ENCODE measurements at places on chromosomes 2 and 18. TPM values are rescaled to one million over a fixed set of nuclear protein-coding genes. Genes with fewer than 3 reads are reported as not detected.

GRCh38 chr2:55565613-55566012 lies 46.1 kb downstream of the CFAP36 start:
- DNase-seq: no peak
- no peak overlapping the region for H3K27ac ChIP-seq
- no peak overlapping the region for H3K4me3 ChIP-seq
- peaks cover 64% of the 10 kb centered on the region for H3K36me3 ChIP-seq

DNA sequence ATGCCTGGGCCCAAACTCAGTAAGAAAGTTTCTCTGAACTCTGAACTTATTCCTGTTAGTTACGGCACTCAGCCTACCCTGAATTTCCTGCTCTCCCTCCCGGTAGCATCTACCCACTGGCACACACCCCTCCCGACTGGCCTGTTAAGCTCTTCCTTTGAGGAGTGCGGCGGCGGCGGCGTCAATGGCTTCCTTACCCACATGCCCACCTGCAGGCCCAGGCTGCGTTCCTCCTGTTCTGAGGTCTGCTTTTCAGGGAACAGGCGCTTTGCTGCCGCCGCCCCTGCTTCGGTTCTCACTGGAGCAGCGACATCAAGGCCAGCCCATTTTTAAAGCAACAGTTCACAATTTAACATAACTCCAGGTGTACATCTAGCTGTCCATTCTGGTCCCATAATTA lies 432.4 kb downstream of the DCDC2C start:
- DNase-seq: no peak
- no peak overlapping the region for H3K4me3 ChIP-seq
- H3K27me3 ChIP-seq: no peaks in the 10 kb centered on the region
- H3K27ac ChIP-seq: no peak overlapping the region
- H3K4me1 ChIP-seq: no peaks in the 10 kb centered on the region
- no peaks in the 10 kb centered on the region for H3K36me3 ChIP-seq

DNA sequence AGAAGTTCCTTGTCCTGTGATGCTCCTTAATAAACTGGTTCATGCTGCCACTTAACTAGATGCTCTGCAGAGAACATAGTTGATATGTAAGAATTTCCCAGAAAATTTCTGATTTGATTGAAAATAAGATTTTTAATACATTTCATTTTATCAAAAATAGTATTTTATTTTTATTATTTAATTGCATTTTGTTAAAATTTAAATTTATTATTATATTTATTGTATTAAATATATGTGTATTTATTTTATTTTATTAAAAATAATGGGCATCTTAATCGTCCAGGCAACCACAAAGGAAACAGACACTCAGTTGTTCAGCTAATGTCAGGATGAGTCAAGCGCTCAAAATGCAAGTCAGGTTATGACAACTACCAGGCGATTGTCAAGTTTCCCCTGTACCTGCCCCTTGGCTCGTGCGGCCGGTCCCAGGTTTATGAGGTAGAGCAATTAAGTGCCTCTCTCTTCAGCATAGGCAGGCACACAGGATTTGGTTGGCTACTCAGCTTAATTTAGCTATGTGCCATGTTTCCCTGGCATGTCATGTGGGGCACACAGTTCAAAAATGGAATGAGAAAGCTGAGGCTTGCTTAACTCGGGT lies 361.2 kb downstream of the RND3 start:
- no peak for DNase-seq
- H3K27ac ChIP-seq: no peak overlapping the region
- no peaks in the 10 kb centered on the region for H3K4me1 ChIP-seq
- no peaks in the 10 kb centered on the region for H3K27me3 ChIP-seq

GRCh38 chr2:64819361-64819760 lies 165.6 kb upstream of the SERTAD2 start:
- peaks cover 35% of the 10 kb centered on the region for H3K4me1 ChIP-seq
- H3K27me3 ChIP-seq: no peaks in the 10 kb centered on the region
- peaks cover 3% of the 10 kb centered on the region for H3K36me3 ChIP-seq
- H3K27ac ChIP-seq: peak overlapping the region; percentile 90
- DNase-seq: no peak
- H3K4me3 ChIP-seq: peak overlapping the region; percentile 28

The CGREF1 gene
- total RNA-seq: 0.61 TPM

DNA sequence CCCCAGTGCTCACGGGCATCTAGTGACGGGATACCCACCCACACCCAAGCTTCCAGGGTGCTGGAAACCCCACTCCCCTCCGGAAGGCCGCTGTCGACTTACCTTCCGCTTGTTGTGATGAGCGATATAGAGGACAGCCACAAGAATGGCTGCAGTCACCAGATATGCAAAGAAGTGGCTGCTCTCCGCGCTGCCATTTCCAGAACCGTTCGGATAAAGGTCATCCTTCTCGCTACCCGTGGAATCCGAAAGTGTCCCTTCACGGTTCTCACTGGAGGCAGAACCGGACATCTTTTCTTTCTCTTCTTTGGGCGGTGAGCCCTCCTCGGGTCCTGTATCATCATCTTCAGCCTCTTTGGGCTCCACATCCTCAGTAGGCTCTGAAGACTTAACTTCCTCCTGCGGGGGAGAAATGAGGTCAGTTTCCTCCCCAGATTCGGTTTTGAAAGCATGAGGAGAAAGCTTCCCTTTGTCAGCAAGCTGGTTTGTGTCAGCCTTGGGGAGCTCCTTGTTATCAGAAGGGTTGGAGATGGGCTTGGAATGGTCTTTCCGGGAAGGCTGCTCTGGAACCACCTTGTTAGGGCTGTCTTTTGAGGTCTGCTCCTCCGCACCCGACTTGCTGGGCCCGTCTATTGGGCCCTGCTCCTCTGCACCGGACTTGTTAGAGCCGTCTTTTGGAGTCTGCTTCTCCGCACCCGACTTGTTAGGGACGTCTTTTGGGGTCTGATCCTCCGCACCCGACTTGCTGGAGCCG lies 1.2 kb downstream of the TGOLN2 start:
- H3K36me3 ChIP-seq: peaks cover 63% of the 10 kb centered on the region
- H3K27ac ChIP-seq: peak overlapping the region; percentile 100
- H3K27me3 ChIP-seq: no peaks in the 10 kb centered on the region
- peak; percentile 78 for DNase-seq

- no peaks in the 10 kb centered on the region for H3K4me1 ChIP-seq
- no peak overlapping the region for H3K27ac ChIP-seq
- DNase-seq: no peak
- H3K36me3 ChIP-seq: no peaks in the 10 kb centered on the region
- no peak overlapping the region for H3K4me3 ChIP-seq
These were observed 29.2 kb upstream of the DSEL start for GRCh38 chr18:67545681-67546080.

GRCh38 chr2:193350509-193350908 lies 1155.8 kb upstream of the TMEFF2 start:
- no peaks in the 10 kb centered on the region for H3K27me3 ChIP-seq
- no peaks in the 10 kb centered on the region for H3K36me3 ChIP-seq
- H3K4me3 ChIP-seq: no peak overlapping the region
- no peak for DNase-seq
- H3K4me1 ChIP-seq: peaks cover 7% of the 10 kb centered on the region
- no peak overlapping the region for H3K27ac ChIP-seq

The ERBB4 gene
- not detected for total RNA-seq

DNA sequence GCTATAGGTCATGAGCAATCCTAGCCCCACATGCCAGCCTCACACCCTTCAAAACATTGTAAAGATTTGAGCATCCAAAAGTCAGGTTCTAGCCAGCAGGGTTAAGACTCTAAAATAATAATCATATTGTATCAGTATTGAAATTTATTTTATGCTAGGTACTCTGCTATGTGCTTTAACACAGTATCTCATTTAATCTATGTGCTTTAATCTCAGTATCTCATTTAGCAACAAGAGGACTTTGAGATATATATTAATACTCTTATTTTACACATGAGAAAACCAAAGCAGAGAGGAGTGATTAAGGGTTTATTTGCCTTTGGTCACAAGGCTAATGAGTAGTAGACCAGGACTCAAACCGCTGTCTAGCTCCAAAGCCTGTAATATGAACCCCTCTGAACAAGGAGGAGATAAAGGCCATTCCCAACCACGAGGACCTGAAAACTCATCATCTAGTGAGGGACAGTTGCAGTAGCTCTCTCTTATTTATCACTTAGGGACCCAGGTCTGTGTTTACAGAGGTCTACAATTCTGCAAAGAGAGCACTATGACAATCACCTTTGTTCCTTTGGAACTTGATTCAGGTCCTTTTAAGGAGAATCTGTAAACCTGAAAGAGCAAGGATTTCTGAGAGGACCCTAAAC lies 116.5 kb upstream of the SERTAD2 start:
- H3K36me3 ChIP-seq: no peaks in the 10 kb centered on the region
- H3K4me1 ChIP-seq: peaks cover 38% of the 10 kb centered on the region
- H3K27ac ChIP-seq: no peak overlapping the region
- H3K27me3 ChIP-seq: peaks cover 4% of the 10 kb centered on the region
- DNase-seq: no peak

DNA sequence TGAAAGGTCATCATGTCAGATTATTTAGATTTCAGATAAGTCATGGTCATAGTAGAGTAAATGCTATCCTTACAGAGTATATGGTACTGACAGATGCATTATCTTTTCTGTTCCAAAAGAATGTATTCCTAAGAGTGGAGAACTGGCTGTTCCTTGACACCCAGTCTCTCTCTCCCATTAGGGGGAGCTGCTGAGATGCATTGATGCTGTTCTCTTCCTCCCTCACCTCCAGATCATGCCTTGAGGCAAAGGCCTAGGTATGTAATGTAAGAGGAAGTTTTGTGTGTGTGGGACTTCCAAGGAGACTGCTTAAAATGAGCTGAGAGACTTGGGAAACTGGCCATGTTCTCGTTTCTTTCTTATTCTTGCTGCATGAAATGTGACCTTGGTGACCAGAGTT lies 979.5 kb upstream of the CELF4 start:
- H3K4me1 ChIP-seq: no peaks in the 10 kb centered on the region
- H3K27me3 ChIP-seq: no peaks in the 10 kb centered on the region
- H3K4me3 ChIP-seq: no peak overlapping the region
- H3K27ac ChIP-seq: no peak overlapping the region
- H3K36me3 ChIP-seq: no peaks in the 10 kb centered on the region

The SLC23A3 gene
- 2.0 TPM for total RNA-seq

The CHCHD5 gene
- total RNA-seq: 32.4 TPM

DNA sequence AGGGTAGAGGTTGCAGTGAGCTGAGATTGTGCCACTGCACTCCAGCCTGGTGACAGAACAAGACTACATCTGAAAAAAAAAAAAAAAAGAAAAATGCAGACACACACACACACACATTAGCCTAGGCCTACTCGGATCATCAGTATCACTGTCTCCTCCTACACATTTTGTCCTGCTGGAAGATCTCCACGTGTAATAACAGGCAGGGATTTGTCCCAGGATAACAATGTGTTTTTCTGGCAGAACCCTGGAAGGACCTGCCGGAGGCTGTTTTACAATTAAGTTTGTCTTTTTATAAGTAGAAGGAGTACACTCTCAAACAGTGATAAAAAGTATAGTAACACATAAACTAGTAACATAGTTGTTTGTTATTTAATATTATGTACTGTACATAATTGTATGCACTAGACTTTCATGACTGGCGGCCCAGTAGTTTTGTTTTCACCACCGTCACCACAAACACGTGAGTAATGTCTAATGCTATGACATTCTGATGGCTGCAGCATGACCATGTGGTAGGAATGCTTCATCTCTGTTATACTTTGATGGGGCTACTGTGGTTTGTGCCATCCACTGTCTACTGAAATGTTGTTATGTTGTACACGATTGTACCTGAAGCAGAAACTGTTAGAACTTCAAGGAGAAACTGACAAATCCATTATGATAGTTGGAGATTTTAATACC lies 130.6 kb downstream of the ATP9B start:
- no peak overlapping the region for H3K27ac ChIP-seq
- peaks cover 17% of the 10 kb centered on the region for H3K4me1 ChIP-seq
- H3K36me3 ChIP-seq: peaks cover 8% of the 10 kb centered on the region
- H3K27me3 ChIP-seq: no peaks in the 10 kb centered on the region
- H3K4me3 ChIP-seq: no peak overlapping the region

The SMAD4 gene
- total RNA-seq: 77.6 TPM

The FSHR gene
- total RNA-seq: not detected

- H3K36me3 ChIP-seq: no peaks in the 10 kb centered on the region
- no peak overlapping the region for H3K4me3 ChIP-seq
- no peak overlapping the region for H3K27ac ChIP-seq
These were observed 14.7 kb upstream of the ITGB6 start for GRCh38 chr2:160214461-160215445.

DNA sequence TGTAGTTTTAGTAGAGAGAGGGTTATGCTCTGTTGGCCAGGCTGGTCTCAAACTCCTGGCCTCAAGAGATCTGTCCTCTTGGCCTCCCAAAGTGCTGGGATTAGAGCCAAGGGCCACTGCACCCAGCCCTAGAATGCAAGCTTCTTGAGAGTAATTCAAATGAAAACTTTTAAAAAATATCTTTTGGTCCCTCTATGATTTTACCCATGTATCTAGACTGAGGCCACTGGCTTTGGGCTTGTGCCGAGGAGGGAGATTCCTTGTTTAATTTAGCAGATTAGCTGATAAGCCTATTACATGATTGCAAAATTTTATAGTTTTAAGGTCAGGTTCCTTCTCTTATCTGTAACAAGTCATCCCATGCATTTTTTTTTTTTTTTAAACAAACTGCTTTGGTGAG lies 59.5 kb upstream of the CCDC195 start:
- H3K36me3 ChIP-seq: peaks cover 69% of the 10 kb centered on the region
- no peaks in the 10 kb centered on the region for H3K27me3 ChIP-seq
- H3K27ac ChIP-seq: no peak overlapping the region
- no peak overlapping the region for H3K4me3 ChIP-seq

GRCh38 chr18:24600076-24600654 lies 139.7 kb downstream of the HRH4 start:
- no peak for DNase-seq
- no peak overlapping the region for H3K4me3 ChIP-seq
- no peaks in the 10 kb centered on the region for H3K4me1 ChIP-seq
- H3K27me3 ChIP-seq: peaks cover 3% of the 10 kb centered on the region
- H3K36me3 ChIP-seq: no peaks in the 10 kb centered on the region

Data from activated CD8-positive, alpha-beta T cell treated with anti-CD3 and anti-CD28 coated beads, Interleukin-2, amount 10 ng/mL, durations not matched to agents 7 days and 5 days (primary cell).